ENCODE measurements at places on chromosomes 7 and 10.

GRCh38 chr10:34821587-34822585, 6.8 kb upstream of the PARD3 start:
- no peak for DNase-seq

- DNase-seq = no peak
Measured at GRCh38 chr7:74138945-74139843, 35.0 kb upstream of the EIF4H start.

- no peak for DNase-seq
Measured at GRCh38 chr10:26372513-26373354, 65.4 kb upstream of the APBB1IP start.

- no peak for DNase-seq
Measured at GRCh38 chr10:490891-491571, 198.4 kb downstream of the DIP2C start.

DNA sequence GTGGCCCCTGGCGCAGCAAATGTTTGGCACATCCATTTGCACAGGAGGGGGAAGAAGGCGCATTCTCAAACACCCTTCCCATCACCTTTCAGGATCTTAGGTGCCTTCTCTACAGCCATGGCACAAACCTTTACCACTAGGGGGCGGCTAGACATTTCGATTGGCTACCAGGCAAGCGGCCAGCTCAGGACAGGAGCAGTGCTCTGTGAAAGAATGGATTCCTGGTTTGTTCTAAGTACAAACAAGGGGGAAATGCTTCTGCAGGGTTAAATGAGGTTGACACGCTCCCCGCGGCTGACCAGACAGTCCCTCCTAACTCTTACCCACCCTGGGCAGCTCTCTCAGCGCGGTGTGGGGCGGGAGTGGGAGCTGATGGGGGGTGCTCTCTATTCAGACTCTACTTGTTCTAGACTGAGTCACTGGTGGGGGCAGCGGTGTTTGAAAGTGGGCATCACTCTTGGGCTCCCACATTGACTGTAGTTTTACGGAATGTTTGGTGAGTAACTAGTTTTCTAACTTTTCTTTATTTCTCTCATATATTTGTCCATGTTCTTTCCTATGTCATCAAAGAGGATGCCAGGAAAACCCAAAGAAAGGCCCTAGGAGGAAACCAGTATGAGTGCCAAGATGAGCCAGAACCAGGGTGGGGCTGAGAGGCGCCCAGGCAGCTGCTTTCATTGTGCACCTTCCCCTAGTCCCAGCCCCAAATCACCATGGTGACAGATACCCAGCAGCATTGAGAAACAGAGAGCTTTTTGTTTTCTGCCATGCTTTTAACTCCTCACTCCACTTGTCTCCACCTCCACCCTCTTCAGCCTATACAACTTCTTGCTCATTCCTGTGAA, 61.4 kb upstream of the GPR158 start:
- no peak for DNase-seq

DNA sequence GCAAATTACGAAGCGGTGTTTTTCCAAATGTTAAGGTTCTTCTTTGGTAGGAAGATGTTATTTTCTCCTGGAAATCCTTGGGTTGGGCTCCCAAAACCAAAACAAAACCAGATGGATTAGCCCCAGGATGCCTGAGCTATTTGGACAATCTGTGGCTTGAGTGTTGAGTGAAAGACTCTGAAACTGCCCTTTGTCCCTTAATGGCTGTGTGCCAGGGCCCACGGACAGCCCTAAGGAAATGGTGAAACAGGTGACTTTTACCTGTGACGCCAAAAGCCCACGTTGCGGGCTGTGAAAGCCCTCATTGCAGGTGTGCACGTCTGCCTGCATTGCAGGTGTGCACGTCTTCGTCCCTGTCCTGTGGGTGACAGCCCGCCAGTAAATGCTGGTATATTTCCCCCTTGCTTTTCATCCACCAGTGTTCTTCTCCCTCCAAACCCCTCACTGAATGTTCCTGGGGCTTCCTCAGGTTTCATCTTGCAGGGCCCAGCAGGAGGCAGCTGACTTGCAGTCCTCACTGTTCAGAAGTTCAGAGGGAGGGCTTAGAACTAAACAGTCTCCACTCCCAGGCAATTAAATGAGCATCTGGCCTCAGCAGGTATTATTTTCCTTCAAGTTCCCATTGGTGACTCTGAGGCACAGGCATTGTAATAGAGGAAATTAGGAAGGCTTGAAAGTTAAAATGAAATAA, 10.7 kb downstream of the PFKP start:
- DNase-seq = no peak

Measured in stimulated activated CD4-positive, alpha-beta T cell treated with anti-CD3 and anti-CD28 coated beads, Interleukin-1b, Interleukin-23, amount 100 ng/mL, for 1 hour (primary cell).